ENCODE measurements at places on chromosomes 4 and X. TPM values are rescaled to one million over a fixed set of nuclear protein-coding genes. Genes with fewer than 3 reads are reported as not detected.

DNA sequence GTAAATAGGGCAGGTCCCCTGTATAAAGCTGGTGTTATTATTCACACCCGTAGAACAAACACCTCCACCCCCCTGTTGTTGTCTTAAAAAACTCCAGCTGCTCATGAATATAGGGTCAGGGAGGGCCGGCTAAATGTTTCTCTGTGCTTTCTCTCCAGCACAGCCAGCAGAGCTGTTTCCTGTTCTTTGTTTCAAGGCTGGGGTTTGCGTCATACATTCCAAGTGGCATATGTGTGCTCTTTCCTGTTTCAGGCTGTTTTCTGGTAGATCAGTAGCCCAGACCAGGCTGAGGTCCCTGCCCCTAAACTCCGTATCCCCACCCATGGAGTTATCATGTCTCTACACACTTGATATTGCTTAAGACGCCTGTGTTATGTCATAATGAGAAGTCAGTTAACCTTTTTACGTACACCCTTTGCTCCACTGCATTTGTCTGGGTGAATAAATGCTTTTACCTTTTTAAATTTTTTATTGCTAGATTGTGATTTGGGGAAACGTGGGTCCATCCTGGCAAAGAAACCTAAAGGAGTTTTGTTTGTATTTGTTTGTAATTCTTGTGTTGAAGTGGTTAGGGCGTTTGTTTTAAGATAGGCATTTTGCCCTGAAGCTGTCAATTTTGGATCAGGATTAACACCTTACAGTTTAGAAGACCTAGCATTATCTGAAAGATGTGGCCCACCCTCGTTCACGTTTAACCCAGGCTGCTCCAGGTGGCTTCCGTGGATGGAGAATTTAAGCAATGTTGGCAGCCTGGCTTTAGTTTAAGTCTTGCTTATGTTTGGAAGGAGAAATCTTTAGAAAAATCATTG is 3.3 kb downstream of the KLF3 start:
- H3K4me3 ChIP-seq, result peak overlapping the region; percentile 76
- H3K27ac ChIP-seq, result peak overlapping the region; percentile 67
- no peaks in the 10 kb centered on the region for H3K27me3 ChIP-seq
- peaks cover 44% of the 10 kb centered on the region for H3K4me1 ChIP-seq
- no peaks in the 10 kb centered on the region for H3K36me3 ChIP-seq

DNA sequence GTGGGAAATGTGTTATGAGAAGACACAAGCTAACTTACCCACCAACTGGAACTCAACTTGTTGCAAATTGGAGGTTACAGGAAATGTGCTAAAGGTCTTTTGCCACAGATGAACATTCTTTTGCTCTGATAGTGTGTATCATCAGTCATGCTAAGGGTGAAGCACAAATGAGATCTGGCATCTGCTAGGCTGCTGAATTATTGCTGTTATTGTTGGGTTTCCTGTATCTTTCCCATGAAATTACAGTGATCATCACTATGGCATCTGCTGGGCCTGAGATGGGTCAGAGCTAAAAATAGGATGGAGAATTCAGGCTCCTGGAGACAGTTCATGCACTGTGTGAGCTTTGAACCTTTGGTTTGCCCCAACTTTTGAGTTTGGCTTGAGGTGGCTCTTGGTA is 124.5 kb downstream of the NPNT start:
- H3K4me1 ChIP-seq, result no peaks in the 10 kb centered on the region
- no peaks in the 10 kb centered on the region for H3K36me3 ChIP-seq
- no peak for ATAC-seq
- no peaks in the 10 kb centered on the region for H3K27me3 ChIP-seq
- H3K27ac ChIP-seq, result no peak overlapping the region

DNA sequence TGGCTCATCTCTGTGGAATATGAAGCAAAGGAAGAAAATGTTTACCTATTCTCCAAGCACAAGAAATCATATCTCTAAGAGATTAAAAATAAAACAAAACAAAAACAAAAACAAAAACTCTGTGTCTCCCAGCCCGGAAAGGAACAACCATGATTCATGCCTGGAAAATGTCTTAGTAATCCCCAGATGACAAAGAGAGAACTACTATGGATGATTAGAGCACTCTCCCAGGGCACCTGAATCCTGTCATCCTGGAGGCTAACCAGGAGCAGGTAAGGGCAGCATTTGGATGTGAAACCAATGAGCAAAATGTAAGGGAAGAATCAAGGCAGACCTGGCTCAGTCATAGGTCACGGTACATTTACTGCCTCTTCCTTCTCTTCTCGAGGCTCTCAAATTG is 1.7 kb upstream of the AKAP4 start:
- no peaks in the 10 kb centered on the region for H3K36me3 ChIP-seq
- H3K4me3 ChIP-seq, result no peak overlapping the region
- no peak overlapping the region for H3K27ac ChIP-seq
- H3K27me3 ChIP-seq, result peaks cover 11% of the 10 kb centered on the region

GRCh38 chrX:66018585-66019309 is 21.1 kb downstream of the VSIG4 start:
- peak overlapping the region; percentile 45 for H3K4me3 ChIP-seq
- H3K36me3 ChIP-seq, result no peaks in the 10 kb centered on the region
- peaks cover 28% of the 10 kb centered on the region for H3K4me1 ChIP-seq
- ATAC-seq, result no peak
- no peaks in the 10 kb centered on the region for H3K27me3 ChIP-seq

DNA sequence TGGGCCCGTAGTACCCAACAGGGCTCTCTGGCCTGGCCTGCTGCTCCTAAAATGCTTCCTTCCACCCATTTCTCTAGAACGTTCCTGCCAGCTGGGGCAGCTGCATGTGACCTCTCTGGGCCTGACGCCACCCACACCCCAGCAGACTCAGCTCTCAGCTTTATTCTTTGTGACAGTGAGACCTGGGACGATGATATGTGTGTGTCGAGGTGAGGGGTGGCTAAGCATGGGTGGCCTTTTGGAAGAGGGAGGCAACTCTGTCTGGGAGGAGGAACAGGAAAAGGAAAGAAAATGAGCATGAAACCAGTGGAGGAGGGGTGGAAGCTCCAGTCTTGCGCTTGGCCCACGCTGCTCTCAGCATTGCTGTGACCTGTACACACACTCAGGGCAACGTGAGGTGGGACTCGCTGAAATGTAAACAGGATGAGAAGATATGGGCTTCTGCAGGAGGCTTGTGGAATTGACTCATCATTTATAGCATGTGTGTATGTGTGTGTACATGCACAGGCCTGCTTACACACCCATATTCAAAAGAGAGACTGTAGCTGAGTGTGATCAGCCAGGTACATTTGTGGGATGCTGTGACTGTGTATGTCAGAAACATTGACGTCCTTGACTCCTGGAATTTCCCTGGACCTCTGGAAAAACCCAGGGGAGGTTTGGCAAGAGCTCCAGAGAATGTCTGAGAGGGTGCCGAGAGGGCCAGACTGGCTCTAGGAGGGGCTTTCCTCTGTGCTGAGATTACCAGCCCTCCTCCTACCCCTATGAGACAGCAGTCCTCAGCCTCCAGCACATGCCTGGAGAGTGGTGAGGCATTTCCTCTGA is 137.9 kb downstream of the PJA1 start:
- H3K4me1 ChIP-seq, result no peaks in the 10 kb centered on the region
- H3K36me3 ChIP-seq, result no peaks in the 10 kb centered on the region
- H3K27ac ChIP-seq, result no peak overlapping the region
- no peaks in the 10 kb centered on the region for H3K27me3 ChIP-seq
- no peak for ATAC-seq

GRCh38 chr4:83234902-83235644 is 49.5 kb downstream of the COQ2 start:
- ATAC-seq, result peak; percentile 67
- H3K27ac ChIP-seq, result peak overlapping the region; percentile 74
- H3K4me1 ChIP-seq, result peaks cover 41% of the 10 kb centered on the region

GRCh38 chr4:87530868-87531267 is 1.7 kb upstream of the SPARCL1 start:
- H3K4me3 ChIP-seq, result no peak overlapping the region
- no peak for ATAC-seq
- no peaks in the 10 kb centered on the region for H3K36me3 ChIP-seq
- H3K27ac ChIP-seq, result no peak overlapping the region
- H3K27me3 ChIP-seq, result no peaks in the 10 kb centered on the region

DNA sequence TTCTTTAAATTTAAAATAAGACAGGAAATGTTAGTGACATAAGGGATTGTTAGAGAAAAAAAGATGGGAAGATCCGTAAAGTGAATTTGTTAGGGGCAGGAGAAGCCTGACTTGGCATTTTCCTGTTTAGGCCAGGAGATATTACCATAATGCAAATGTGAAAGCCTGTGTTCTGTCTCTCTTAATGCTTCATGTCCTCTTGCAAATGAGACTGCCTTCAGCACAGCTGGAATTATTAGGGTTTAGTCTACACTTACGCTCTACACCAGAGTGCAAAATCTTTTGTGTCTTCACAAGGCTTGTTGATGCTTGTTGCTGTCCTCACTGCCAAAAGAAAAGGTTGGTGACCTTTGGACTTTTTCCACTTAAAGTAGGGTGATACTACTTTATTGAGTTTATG is 56.8 kb downstream of the JADE1 start:
- peak overlapping the region; percentile 24 for H3K27ac ChIP-seq
- H3K36me3 ChIP-seq, result peaks cover 92% of the 10 kb centered on the region
- H3K27me3 ChIP-seq, result no peaks in the 10 kb centered on the region

The MGAT4D gene
- not detected for total RNA-seq

GRCh38 chr4:45518832-45519231 is 605.0 kb downstream of the GABRG1 start:
- H3K4me3 ChIP-seq, result no peak overlapping the region
- no peaks in the 10 kb centered on the region for H3K36me3 ChIP-seq
- no peaks in the 10 kb centered on the region for H3K27me3 ChIP-seq
- no peaks in the 10 kb centered on the region for H3K4me1 ChIP-seq
- H3K27ac ChIP-seq, result no peak overlapping the region

- H3K4me1 ChIP-seq, result peaks cover 16% of the 10 kb centered on the region
- H3K36me3 ChIP-seq, result peaks cover 80% of the 10 kb centered on the region
- no peak for ATAC-seq
- H3K27me3 ChIP-seq, result no peaks in the 10 kb centered on the region
- H3K4me3 ChIP-seq, result no peak overlapping the region
Measured at GRCh38 chr4:99927566-99927965, 18.9 kb downstream of the DNAJB14 start.

GRCh38 chr4:15757054-15757453 is 21.1 kb upstream of the CD38 start:
- H3K4me3 ChIP-seq, result peak overlapping the region; percentile 65
- peaks cover 37% of the 10 kb centered on the region for H3K4me1 ChIP-seq
- no peaks in the 10 kb centered on the region for H3K27me3 ChIP-seq
- ATAC-seq, result no peak
- peaks cover 12% of the 10 kb centered on the region for H3K36me3 ChIP-seq

- H3K4me3 ChIP-seq, result no peak overlapping the region
- H3K36me3 ChIP-seq, result no peaks in the 10 kb centered on the region
- peaks cover 5% of the 10 kb centered on the region for H3K4me1 ChIP-seq
- peak; percentile 75 for ATAC-seq
- peak overlapping the region; percentile 31 for H3K27ac ChIP-seq
Measured at GRCh38 chrX:38970845-38971244, 169.6 kb downstream of the MID1IP1 start.

The PJA1 gene
- 13.6 TPM for total RNA-seq

DNA sequence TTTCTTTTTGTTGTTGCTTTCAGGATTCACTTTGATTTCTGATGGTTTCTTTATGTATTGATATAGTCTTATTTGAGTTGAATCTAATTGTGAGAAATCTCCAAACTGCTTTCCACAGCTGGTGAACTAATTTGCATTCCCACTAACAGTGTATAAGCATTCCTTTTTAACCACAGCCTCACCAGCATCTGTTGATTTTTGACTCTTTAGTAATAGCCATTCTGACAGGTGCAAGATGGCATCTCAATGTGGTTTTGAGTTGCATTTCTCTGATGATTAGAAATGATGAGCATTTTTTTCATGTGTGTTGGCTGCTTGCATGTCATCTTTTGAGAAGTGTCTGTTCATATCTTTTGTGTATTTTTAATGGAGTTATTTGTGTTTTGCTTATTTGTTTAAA is 1023.1 kb downstream of the SH3BGRL start:
- H3K4me1 ChIP-seq, result no peaks in the 10 kb centered on the region
- H3K36me3 ChIP-seq, result no peaks in the 10 kb centered on the region

The VCX gene
- total RNA-seq, result not detected

Measured in activated T-helper 17 cell treated with anti-CD3 and anti-CD28 coated beads, Interleukin-2, amount 50 U/mL, for 72 hours (primary cell).